Spinal cord (tissue), 10 donors: ENCODE measurements at places on chromosomes 6 and 20. TPM values are rescaled to one million over a fixed set of nuclear protein-coding genes. Genes with fewer than 3 reads are reported as not detected.

DNA sequence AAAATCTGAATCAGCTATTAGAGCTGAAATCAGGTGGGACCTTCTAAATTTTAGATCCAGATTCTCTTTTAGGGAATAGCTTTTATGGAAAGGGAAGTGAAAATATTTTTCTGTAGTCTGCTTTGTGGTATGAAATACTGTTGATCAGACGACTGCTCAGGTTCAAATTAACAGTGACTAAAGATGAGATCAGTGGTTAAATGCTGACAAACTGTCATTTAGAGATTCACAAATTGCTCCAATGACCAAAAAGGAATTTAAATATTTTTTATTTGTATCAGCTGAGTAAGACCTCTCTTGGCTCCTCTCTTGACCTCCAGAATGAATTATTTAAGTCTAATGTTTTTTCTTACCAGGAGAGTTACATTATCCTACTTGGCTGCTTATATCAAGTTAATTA, 77.3 kb downstream of the KCNQ5 start:
- DNase-seq: no peak

- DNase-seq: peak; percentile 83
Measured at GRCh38 chr6:44045672-44046015, 81.6 kb downstream of the MRPL14 start.

DNA sequence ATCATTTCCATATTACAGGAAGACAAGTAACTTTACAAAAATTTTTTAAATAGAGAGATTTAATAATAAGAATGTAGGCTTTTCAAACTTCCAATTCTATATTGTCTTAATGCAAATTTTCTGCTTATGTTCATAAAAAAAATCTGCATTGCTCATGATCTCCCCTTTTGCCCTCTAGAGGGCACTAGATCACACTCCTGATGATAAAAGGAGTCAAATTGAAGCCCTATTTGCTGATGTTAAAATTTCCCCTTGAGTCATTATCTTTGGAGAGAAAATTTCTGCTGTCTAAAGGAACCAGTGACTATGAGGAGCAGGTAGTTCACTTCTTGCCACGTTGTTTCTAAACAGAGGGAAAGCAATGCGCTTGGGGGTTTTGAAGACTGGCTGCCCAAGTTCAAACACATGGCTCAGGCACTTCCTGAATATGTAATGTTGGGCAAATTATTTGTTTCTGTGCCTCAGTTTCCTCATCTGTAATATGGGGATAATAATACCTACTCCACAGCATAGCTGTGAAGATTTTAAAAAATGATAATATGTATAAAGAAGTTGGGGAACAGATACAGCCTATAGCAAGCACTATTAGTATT, 874.2 kb downstream of the TFAP2A start:
- DNase-seq: no peak

GRCh38 chr6:75991941-75992340, 80.5 kb downstream of the IMPG1 start:
- no peak for DNase-seq

DNA sequence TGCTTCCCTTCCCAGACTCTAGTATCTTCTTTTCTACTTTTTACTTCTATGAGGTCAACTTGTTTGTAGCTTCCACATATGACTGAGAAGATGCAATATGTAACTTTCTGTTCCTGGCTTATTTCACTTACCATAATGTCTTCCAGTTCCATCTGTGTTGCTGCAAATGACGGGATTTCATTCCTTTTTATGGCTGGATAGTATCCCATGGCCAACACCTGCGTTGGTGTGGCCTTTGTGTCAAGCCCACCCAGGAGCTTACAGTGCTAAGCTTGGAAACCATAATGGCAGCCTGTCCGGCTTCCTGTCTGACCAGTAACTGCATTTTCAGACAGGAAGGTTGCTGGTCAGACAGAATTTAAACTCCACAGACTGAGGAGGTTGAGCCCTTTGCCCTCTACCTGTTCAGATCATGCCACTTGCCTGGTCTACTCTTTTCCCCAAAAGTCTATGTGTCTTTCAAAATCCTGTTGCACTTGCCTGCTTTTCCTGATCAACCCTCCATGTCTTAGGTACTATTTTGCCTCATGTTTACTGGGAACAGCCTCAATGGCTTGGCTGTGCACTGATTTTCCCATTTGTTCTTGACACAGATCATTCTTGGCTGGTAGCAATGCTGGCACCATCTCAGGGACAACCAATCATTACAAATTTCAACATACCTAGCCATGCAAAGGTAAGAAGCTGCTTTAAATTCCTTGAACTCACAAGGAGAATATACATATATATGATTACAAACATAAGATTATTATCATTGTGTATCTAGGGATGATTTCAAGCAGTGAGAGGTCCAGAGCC, 114.3 kb upstream of the PLEKHG1 start:
- no peak for DNase-seq

DNA sequence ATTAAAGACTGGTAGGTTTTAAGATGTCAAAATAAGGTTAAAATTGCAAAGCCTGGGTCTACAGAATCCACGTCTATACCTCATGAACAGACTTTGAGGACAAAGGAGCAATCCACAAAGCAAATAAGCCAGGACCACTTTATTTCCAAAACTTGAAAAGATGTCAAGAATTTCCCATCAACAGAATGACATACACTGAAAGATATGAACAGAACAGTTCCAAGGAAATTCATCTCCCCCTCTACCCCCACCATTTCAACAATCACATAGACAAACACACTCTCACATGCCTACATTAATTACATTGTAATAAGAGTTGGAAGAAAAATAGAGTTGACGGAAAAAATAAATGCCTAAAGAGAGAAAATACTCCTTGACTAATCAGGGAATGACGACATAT, 45.2 kb upstream of the NHSL1 start:
- DNase-seq: no peak

DNA sequence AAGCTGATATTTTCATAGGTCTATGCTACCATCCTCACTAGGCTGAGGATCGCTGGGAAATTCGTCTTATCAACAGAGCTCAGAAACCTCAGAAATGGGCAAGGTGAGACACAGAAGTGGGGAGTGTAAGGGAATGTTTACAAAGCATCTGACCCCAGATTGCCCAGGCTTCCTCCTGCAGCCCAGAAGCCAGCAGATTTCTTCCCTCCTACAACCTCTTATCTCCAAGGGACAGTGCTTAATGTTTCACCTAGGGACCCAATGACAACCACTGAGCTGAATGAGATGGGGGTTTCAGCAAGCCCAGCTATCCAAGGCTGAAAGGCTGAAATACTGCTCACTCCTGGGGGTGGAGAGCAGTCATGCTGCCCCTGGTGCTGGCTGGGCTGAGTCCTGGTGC, 52.4 kb upstream of the TBC1D7 start:
- DNase-seq: no peak

GRCh38 chr6:142409794-142410193, 108.0 kb downstream of the ADGRG6 start:
- no peak for DNase-seq

DNA sequence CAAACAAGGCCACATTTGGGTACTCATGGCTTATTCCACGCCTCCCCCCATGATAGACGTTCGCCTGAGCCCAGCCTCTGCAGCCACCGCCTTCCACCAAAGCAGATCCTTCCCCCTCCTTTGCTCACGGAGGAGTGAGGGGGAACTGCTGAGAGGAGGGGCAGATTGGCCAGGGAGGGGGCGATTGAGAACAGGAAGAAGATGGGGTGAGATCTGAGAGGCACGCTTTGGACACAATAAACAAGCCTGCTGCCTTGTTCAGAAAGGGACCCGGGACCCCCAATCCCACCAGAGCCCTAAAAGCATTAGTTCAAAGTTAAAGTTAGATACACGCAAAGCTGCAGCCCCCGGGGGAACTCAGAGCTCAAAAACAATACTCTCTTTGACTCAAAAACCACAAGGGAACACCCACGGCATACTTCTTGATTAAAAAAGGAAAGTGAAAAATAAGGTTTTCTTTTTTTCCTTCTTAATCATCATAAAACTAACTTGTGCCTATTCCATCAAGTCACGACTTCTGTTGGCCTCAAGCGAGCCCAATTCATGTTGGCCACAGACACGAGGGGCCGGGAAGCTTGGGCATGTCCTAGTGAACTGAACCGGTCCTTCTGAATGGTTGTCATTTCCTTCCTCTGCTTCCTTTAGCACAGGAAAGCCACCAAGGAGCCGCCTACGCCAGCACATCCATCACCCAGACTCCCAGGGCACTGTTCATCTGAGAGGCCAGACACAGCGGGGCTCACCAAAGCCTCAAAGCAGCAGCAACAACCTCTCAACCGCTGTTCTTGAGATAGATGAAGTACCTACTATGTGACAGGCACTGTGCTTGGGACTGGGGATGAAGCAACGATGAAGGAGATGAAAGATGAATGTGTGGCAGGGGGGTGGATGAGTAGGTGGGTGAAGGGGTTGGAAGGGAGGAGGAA, 44.7 kb downstream of the NFATC2 start:
- DNase-seq: no peak

GRCh38 chr6:36019167-36019566, 5.3 kb downstream of the SLC26A8 start:
- DNase-seq: no peak

DNA sequence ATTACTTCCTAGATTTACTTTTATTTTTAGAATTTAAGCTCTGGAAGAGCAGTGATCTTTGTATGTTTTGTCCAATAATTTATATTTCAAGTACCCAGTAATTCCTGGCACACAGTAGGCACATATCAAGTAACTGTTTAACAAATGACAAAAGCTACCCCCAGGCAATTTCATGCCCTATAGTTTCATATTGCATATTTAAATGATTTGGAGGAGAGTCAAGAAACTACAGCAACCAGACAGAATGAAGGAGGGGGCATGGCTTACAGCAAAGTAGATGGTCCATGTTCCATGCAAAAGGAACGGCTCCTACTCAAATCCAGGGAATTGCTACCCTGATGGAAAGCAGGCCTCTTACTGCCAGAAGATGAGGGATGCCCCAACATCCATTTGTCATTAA, 113.5 kb downstream of the ARHGAP18 start:
- no peak for DNase-seq

DNA sequence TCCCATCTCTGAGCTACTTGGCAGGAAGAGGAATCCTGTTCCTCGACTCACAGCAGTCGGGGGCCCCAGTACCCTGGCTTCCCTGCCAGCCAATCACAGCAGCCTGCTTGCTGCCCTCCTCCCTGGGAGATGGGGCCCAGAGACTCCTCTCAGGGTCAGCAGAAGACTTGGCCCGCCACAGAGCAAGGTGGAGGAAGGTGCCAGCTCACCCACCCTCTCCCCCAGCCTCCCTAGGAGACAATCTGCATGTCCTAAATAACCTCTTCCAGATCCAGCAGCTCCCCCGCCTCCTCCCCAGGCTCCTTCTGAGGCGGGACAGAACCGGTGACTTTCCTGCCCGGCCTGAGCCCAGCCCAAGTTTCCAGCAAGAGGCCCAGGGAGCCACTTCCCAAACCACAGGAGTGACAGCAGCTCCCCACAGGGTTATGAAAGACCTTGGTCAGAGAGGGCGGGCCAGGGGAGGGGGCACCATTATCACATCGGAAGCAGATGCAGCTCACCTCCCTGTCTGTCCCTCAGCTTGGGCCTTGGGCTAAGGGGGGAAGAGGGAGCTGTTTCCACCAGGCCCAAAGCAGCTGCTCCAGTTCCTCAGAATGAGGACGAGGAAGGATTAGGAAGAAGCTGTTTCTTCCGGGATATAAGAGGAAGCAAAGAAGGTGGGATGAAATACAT, 2.3 kb downstream of the CCND3 start:
- no peak for DNase-seq

GRCh38 chr20:33277471-33278441, 5.3 kb upstream of the BPIFB1 start:
- peak; percentile 44 for DNase-seq

GRCh38 chr6:2197984-2198383, 47.4 kb downstream of the GMDS start:
- DNase-seq: no peak

Gene BFSP1
- 2.2 TPM for total RNA-seq

Gene TBXT
- total RNA-seq: not detected

Gene PMEPA1
- 14.3 TPM for total RNA-seq

Gene HBS1L
- total RNA-seq: 98.2 TPM
